ENCODE measurements at places on chromosomes 16 and 17.

DNA sequence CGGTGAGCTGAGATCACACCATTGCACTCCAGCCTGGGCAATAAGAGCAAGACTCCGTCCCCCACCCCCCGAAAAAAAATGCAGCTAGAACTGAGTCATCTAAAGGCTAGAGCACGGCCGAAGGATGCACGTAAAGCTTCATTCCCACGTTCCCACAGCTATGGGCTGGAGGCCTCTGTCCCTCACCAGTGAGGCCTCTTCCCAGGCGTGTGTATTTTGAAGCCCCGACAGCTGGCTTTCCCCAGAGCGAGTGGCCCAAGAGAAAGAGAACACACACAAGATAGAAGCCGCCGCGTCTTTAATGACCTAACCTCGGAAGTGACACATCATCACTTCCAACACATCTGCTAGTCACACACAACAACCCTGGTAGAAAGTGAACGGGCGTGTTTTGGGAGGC lies 6.6 kb upstream of the KCTD5 start:
- no peaks in the 10 kb centered on the region for H3K36me3 ChIP-seq
- H3K27ac ChIP-seq: no peak overlapping the region

- no peaks in the 10 kb centered on the region for H3K4me1 ChIP-seq
- H3K4me3 ChIP-seq: no peak overlapping the region
- no peaks in the 10 kb centered on the region for H3K27me3 ChIP-seq
- no peak overlapping the region for H3K27ac ChIP-seq
- no peaks in the 10 kb centered on the region for H3K36me3 ChIP-seq
Observed at GRCh38 chr17:15096511-15096910, 168.6 kb downstream of the PMP22 start.

GRCh38 chr16:19291475-19291874 lies 5.9 kb downstream of the CLEC19A start:
- DNase-seq: no peak
- H3K27me3 ChIP-seq: no peaks in the 10 kb centered on the region
- H3K36me3 ChIP-seq: no peaks in the 10 kb centered on the region

- H3K27me3 ChIP-seq: no peaks in the 10 kb centered on the region
- no peak overlapping the region for H3K27ac ChIP-seq
Observed at GRCh38 chr16:58035356-58036170, 10.0 kb downstream of the MMP15 start.

DNA sequence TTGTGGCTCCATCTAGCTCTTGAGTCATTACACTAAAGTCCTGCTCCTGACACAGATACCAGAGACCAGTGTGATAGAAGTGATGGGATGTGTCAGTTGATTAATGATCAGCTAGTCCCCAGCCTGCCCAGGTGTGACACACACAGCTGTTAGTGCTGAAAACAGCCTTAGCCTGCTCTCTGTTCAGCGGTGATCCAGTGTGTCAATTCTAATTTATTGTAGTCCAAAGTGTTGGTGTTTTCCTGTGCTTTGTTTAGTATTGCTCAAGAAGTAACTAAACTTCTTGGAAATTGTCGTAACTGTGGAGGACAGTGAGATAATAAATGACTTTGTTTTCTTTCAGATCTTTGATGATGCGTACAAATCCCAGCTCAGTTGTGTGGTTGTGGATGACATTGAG lies 92.3 kb downstream of the WNT3 start:
- H3K4me3 ChIP-seq: no peak overlapping the region
- no peak overlapping the region for H3K27ac ChIP-seq
- H3K36me3 ChIP-seq: no peaks in the 10 kb centered on the region
- H3K4me1 ChIP-seq: peaks cover 14% of the 10 kb centered on the region
- no peaks in the 10 kb centered on the region for H3K27me3 ChIP-seq
- DNase-seq: no peak

DNA sequence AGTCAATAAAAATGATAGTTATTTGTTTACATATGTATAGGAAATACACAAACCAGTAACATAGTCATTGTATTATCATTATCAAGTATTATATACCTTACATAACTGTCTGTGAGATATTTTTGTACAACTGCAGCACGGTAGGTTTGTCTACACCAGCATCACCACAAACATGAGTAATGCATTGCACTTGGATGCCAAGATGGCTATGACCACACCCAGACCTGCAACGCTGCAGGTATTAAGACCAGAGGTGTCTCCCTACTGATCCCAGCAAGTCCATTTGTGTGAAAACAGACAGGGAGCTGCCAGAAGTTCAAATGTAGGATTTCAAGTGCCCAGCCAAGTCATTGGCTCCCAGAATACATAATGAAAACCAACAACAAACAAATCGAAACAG lies 34.2 kb upstream of the NOS2 start:
- H3K36me3 ChIP-seq: no peaks in the 10 kb centered on the region
- DNase-seq: no peak
- no peak overlapping the region for H3K27ac ChIP-seq
- no peaks in the 10 kb centered on the region for H3K4me1 ChIP-seq
- no peak overlapping the region for H3K4me3 ChIP-seq
- no peaks in the 10 kb centered on the region for H3K27me3 ChIP-seq

GRCh38 chr17:58332778-58333735 lies 4.5 kb upstream of the TSPOAP1 start:
- H3K4me3 ChIP-seq: peak overlapping the region; percentile 13
- H3K4me1 ChIP-seq: peaks cover 21% of the 10 kb centered on the region
- peak overlapping the region; percentile 58 for H3K27ac ChIP-seq

- no peaks in the 10 kb centered on the region for H3K27me3 ChIP-seq
- no peak overlapping the region for H3K27ac ChIP-seq
- no peak overlapping the region for H3K4me3 ChIP-seq
- peaks cover 24% of the 10 kb centered on the region for H3K36me3 ChIP-seq
- no peak for DNase-seq
Observed at GRCh38 chr16:88601313-88602036, 31.3 kb downstream of the ZC3H18 start.

DNA sequence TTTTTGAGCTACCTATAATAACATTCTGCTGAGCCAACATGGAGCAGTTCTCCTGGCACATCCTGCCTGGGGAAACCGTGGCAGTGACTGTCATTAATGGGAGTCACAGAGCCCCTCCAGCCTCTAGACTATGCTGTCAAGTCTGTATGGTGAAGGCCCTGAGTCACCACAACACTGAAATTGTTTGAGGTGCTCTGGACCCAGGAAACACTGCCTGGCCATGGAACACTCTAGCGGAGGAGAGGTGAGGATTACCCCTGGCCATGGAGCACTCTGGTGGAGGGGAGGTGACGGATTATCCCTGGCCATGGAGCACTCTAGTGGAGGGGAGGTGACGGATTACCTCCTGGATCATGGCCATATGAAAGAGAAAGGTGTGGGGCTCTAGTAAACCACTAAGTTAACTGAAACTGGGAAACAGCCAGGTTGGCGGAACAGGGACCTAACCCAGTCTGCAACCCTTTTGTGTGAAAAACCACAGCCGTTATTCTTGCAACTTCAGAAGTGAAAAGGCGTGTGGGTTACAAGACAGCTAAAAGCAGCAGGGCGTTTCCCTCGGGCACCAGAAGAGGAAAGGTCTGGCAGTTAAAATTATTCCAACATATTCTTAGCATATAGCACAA lies 156.7 kb downstream of the KCNJ12 start:
- DNase-seq: no peak
- no peak overlapping the region for H3K4me3 ChIP-seq
- no peak overlapping the region for H3K27ac ChIP-seq
- H3K27me3 ChIP-seq: no peaks in the 10 kb centered on the region

DNA sequence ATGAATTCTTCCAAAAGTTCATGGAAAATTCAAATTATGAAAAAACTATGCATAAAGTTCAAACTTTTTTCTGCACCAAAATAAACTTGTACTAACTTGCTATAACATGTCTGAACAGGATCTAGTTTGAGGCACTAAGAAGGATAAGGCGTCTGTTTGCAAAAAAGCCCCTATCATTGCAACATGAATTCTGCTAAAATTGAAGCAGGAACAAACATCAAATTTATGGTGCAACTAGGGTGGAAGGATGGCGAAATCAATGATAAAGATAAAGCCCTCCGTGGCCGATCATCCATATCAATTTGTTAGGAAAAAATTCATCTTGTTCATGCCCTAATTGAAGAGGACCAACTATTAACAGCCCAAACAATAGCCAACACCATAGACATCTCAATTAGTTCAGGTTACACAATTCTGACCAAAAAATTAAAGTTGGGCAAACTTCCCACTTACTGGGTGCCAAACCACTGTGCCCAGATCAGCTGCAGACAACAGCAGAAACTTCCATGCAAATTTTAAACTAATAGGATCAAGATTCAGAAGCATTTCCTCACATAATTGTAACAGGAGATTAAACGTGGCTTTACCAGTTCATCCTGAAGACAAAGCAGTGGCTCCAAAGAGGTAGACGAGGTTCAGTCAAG lies 12.9 kb downstream of the IL21R start:
- H3K4me3 ChIP-seq: no peak overlapping the region
- no peaks in the 10 kb centered on the region for H3K36me3 ChIP-seq
- no peak for DNase-seq
- no peak overlapping the region for H3K27ac ChIP-seq
- H3K4me1 ChIP-seq: no peaks in the 10 kb centered on the region

GRCh38 chr16:13928646-13929045 lies 8.7 kb downstream of the ERCC4 start:
- H3K27ac ChIP-seq: no peak overlapping the region
- no peak overlapping the region for H3K4me3 ChIP-seq
- DNase-seq: no peak

- H3K36me3 ChIP-seq: peaks cover 6% of the 10 kb centered on the region
- H3K27me3 ChIP-seq: no peaks in the 10 kb centered on the region
- DNase-seq: no peak
- peak overlapping the region; percentile 31 for H3K27ac ChIP-seq
Observed at GRCh38 chr16:67963662-67964321, 4.6 kb downstream of the SLC12A4 start.

DNA sequence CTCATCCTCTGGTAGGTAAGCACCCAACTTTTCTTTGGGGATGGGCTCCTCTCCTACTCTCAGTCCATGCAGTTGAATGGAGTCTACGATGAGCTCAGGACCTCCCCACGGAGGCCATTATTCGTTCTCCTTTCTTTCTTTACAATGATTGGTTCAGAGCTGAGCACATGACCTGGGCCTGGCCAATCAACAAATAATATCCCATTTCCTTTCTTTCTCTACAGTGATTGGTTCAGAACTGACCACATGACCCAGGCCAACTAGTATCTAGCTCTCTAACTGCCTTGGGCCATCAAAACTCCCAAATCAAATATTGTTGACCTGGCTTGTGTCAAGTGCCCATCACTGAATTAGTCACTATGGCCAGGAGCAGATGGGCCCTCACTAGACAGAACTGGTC lies 129.2 kb downstream of the USP31 start:
- DNase-seq: no peak
- no peaks in the 10 kb centered on the region for H3K27me3 ChIP-seq
- H3K27ac ChIP-seq: no peak overlapping the region
- no peak overlapping the region for H3K4me3 ChIP-seq

- peak overlapping the region; percentile 72 for H3K27ac ChIP-seq
- DNase-seq: no peak
- H3K4me3 ChIP-seq: no peak overlapping the region
- H3K36me3 ChIP-seq: peaks cover 55% of the 10 kb centered on the region
- H3K27me3 ChIP-seq: no peaks in the 10 kb centered on the region
Observed at GRCh38 chr16:69924777-69925191, 26.4 kb upstream of the CLEC18A start.

DNA sequence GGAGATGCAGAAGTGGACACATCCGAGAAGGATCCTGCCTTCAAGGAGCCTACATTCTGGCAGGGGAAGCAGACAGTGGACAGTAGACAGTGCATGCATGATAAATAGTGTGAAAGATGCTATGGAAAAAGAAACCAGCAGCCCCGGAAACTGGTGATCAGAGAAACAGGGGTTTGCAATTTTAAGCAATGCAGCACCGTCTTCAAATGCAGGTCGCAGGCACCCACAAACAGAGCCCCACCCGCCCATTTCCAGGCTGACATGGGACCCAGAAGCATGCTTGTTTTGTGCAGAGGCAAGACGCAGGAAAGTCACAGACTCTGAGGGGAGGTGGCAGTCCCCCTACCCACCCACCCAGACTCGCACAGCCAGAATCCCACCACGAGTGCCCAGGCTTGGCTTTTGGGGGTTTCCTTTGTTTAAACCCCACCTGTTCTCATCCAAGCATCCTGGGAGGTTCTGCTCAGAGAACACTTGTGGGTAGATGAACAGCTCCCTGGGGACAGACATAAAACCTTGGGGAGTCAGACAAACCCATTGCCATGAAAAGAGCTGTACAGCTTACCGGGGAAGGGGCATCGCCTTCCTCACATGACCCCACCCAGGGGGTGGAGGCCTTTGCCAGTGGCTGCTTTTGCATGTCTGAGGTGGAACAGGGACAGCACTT lies 114.3 kb downstream of the MGAT5B start:
- H3K36me3 ChIP-seq: no peaks in the 10 kb centered on the region
- H3K4me1 ChIP-seq: no peaks in the 10 kb centered on the region
- no peak overlapping the region for H3K4me3 ChIP-seq
- no peaks in the 10 kb centered on the region for H3K27me3 ChIP-seq
- H3K27ac ChIP-seq: no peak overlapping the region

- H3K4me3 ChIP-seq: no peak overlapping the region
- H3K27me3 ChIP-seq: no peaks in the 10 kb centered on the region
- peaks cover 4% of the 10 kb centered on the region for H3K36me3 ChIP-seq
- H3K4me1 ChIP-seq: peaks cover 25% of the 10 kb centered on the region
Observed at GRCh38 chr17:17849845-17850373, 13.1 kb upstream of the SREBF1 start.

- no peak for DNase-seq
- peaks cover 65% of the 10 kb centered on the region for H3K4me1 ChIP-seq
- H3K27me3 ChIP-seq: no peaks in the 10 kb centered on the region
- H3K36me3 ChIP-seq: no peaks in the 10 kb centered on the region
- H3K27ac ChIP-seq: peak overlapping the region; percentile 5
Observed at GRCh38 chr16:88914750-88915368, 48.4 kb upstream of the PABPN1L start.

- no peaks in the 10 kb centered on the region for H3K36me3 ChIP-seq
- no peak for DNase-seq
- no peaks in the 10 kb centered on the region for H3K4me1 ChIP-seq
- H3K27ac ChIP-seq: no peak overlapping the region
Observed at GRCh38 chr16:76885776-76886537, 305.0 kb upstream of the MON1B start.

- H3K36me3 ChIP-seq: no peaks in the 10 kb centered on the region
- no peaks in the 10 kb centered on the region for H3K27me3 ChIP-seq
- H3K4me1 ChIP-seq: peaks cover 34% of the 10 kb centered on the region
Observed at GRCh38 chr16:85028685-85029407, 1.3 kb downstream of the KIAA0513 start.

GRCh38 chr16:5918567-5919130 lies 821.1 kb upstream of the EEF2KMT start:
- no peak overlapping the region for H3K27ac ChIP-seq
- H3K4me3 ChIP-seq: no peak overlapping the region
- H3K36me3 ChIP-seq: no peaks in the 10 kb centered on the region
- no peak for DNase-seq
- H3K4me1 ChIP-seq: no peaks in the 10 kb centered on the region

GRCh38 chr17:17151962-17152361 lies 54.2 kb downstream of the PLD6 start:
- H3K4me1 ChIP-seq: peaks cover 60% of the 10 kb centered on the region
- peak overlapping the region; percentile 55 for H3K27ac ChIP-seq
- H3K4me3 ChIP-seq: no peak overlapping the region
- no peak for DNase-seq
- no peaks in the 10 kb centered on the region for H3K27me3 ChIP-seq
- H3K36me3 ChIP-seq: peaks cover 98% of the 10 kb centered on the region

Measured in esophagus squamous epithelium (tissue), 5 donors.